Left ventricle myocardium superior (tissue), 1 donor: ENCODE measurements at places on chromosomes 12 and 14.

- DNase-seq: no peak
Measured at GRCh38 chr12:93638954-93639353, 38.2 kb upstream of the CRADD start.

- no peak for DNase-seq
Measured at GRCh38 chr12:132491138-132491663, 1.2 kb downstream of the FBRSL1 start.

DNA sequence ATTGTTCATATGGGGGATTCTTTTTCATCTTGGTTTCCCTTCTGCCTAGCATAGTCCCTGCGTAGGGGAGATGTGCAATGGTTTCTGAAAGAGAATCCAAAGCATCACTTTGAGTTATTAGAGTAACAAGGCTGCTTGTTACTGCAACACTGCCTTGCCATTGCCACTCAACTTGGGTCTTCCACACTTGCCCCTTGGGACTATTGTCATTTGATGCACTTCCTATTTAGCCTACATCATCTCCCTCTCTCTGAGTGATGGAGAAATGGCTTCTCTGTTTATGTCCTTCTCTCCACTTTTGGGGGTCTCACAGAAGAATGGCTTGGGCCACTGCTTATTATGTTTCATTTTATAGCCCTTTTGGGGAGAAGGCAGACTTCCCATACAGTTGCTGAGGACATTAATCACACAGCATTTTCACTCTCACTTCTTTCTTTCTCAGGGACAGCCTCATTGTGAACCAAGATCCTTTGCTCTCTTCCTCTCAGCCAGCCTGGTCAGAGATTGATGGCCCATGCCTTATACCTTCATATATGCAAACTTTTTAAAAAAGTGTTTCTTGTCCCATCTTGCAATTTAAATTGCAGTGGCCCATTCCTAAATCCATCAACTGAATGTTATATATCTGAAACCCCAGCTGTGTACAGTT is 50.8 kb upstream of the POC1B start:
- no peak for DNase-seq

DNA sequence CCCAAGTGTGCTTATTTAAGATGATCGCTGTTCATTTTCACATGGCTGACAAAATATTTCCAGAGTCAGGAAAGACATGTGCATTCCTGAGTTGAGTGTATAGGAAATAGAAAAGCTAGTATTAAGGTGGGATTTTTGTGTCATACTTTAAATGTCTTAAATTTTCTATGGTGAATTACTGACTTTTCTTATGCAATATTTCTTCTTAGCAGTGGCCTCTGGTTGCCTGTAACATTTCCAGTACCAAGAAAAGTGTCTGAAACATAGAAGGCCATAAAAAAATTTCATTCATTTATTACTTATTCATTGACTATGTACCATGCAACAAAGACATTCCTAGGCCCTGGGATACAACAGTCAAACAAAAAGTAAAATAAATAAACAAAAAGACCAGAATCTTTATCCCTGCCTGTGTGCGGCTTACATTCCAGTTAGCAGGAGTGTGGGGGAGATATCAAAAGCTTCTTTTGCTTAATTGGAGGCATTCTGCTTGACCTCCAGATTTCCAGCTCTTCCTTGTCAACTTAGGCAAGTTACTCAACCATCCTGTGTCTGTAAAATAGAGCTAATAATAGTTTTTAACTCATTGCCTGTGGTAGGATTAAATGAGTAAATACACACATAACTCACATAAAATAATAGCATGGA is 216.3 kb upstream of the FLRT2 start:
- DNase-seq: no peak

DNA sequence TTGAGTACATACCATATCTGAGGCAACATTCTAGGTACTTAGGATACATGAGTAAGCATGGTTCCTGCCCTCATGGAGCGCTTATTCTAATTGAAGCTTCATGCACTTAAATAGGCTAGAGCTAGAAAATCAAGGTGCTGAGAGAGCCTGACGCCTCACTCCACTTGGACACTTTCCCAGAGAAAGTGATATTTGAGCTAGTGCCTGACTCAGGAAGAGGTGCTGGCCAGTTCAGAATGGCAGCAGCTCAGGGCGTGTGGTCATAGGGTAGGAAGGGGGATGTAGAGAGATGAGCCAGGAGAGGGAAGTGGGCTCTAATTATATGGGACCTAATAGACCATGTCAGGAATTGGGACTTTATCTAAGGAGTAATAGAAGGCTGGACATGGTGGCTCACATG is 33.3 kb downstream of the TULP3 start:
- DNase-seq: no peak

DNA sequence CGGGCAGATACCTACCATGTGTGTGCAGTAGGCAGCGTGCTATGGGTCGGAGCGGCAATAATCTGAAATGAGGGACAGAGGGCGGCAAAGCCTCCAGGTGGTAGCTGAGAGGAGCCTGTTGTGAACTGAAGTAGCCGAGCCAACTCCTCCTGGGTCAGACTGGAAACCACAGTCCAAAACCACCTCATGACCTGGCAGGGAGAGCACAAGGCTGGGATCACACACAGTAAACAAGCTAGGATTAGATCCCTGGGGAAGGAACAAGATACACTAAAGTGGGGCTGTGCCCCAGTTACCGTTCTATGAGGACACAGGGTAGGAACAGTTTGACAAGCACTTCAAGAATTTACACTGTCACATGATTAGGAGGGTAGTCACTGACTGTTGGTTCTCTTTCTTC is 49.0 kb downstream of the AREL1 start:
- DNase-seq: peak; percentile 56

GRCh38 chr12:1297206-1297605 is 297.2 kb downstream of the FBXL14 start:
- no peak for DNase-seq
